GF-D8 (cell line): ENCODE measurements at places on chromosomes 6 and 20.

- peak; percentile 54 for DNase-seq
These were observed 35.4 kb upstream of the HMGN3 start for GRCh38 chr6:79269877-79270276.

DNA sequence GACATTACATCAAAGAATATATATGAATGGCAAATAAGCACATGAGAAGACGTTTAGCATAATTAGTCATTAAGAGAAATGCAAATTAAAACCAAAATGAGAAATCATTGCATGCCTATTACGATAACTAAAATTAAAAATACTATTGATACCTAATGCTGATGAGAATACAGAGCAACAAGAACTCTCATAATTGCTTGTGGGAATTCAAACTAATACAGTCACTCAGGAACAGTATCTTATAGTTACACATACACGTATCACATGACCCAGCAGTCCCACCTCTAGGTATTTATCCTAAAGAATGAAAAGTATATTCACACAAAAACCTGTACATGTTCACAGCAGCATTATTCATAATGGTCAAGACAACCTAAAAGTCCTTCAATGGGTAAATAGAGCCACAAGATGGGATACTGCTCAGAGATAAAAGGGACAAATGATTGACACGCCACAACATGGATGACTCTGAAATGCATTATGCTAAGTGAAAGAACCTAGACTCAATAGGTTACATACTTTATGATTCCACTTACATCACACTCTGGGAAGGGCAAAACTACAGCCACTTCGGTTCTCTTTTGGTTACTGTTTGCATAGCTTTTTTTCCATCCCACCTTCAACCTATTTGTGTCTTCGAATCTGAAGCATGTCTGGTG is 16.4 kb downstream of the CPXM1 start:
- DNase-seq = no peak

GRCh38 chr6:35082733-35083403 is 58.3 kb downstream of the TCP11 start:
- DNase-seq = no peak

- DNase-seq = no peak
These were observed 25.8 kb downstream of the HLA-A start for GRCh38 chr6:29968130-29968529.

- DNase-seq = no peak
These were observed 54.3 kb upstream of the CNR1 start for GRCh38 chr6:88220493-88220892.

DNA sequence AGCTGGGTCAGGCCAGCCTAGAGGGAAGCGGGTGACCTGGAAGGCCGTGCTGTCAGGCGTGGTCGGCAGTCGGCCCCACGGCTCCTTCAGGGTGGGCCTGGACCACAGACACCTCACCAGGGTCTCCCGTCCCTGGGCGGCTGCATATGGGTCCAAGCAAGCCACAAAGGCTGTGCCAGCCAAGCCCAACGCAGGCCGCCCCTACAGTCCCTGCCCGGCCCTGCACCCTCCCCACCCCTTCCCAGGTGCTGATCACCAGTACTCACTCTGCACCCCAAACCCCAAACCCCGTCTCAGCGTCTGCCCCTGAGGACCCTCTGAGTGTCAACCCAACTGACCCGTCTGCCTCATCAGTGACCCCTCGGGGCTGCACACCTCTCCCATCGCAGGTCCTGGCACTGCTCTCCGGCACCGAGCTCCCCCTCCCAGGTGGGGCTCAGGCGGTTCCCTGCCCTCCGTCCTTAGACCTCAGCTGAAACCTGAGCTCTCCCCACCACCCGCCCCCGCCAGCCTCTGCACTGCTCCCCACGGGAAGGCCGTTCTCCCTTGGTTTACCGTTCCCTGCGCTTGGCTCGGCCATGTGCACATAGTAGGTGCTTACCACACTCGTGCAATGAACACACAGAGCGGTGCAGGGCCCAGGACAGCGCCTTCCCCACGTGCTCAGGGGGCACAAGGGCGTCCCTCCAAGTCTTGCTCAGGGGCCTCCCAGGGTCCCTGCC is 1.5 kb upstream of the PPDPF start:
- DNase-seq = no peak

GRCh38 chr20:58623579-58624473 is 27.3 kb upstream of the STX16 start:
- DNase-seq = no peak

GRCh38 chr20:50993876-50994275 is 29.0 kb downstream of the KCNG1 start:
- no peak for DNase-seq

DNA sequence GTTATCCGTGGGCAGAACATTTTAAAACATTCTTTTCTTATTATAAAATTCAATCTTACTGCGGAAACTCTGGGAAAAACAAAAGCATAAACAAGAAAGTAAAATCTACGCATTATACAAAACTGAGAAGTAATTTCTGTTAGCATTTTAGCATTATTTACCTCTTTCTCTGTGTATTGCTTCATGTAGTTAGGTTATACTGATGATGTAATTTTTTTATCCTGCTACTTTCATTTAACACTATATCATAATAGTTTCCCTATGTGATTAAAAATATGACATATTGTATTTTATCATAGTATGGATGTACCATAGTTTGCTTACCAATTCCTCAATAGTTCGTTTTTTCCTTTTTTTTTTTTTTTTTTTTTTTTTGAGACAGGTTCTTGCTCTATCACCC is 4.2 kb upstream of the GCNT2 start:
- DNase-seq = no peak

- no peak for DNase-seq
These were observed 49.7 kb downstream of the PTPRA start for GRCh38 chr20:2922957-2923356.

DNA sequence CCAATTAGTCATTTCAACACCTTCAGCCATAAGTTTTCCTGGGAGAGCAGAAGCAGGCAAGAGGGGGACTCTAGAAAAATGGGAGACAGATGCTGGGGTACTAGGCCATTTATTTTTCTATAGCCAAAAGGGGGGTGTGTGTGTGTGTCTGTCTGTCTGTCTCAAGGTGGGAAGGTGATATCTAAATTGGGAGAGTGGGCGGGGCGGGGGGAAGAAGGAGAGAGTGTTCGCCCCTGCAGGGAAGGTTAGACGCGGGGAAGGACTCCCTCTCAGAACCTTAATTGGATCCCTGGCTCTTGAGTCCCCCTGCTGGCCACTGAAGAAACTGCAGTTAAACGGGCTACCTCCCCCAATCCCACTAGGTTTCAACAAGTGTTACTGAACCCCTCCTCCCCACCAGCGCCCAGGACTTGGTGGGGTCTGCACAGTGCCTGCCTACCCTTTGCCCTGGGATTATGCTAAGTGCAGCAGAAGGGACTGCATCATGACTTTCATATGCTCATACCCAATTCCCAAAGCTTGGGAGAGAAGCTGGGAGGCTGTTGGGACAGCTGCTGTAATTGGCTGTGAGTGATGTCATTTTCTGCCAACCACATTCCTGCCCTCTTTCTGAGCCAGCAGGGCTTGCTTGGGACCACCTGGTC is 45.8 kb downstream of the FOXP4 start:
- DNase-seq = no peak

- DNase-seq = no peak
These were observed 119.8 kb downstream of the COL12A1 start for GRCh38 chr6:75085931-75086635.

DNA sequence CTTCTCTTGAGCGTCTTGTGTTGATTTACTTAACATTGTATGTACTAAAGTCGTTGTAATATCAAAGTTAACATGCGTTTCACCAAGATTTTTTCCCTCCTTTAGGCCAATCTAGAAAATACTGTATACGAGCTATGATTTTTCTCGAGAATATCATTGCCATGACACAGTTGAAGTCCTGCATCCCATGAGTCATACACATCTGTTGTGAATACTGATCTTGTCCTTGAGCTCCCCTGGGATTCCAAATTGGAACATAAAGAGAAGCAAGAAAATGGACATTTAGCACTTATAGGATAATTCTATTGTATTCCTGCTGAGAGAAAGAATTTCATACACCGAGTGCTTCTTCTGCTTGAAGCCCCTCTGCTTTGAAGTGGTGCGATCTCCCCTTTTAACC is 109.6 kb downstream of the SLC35B3 start:
- no peak for DNase-seq

GRCh38 chr20:22815603-22816315 is 219.4 kb upstream of the SSTR4 start:
- no peak for DNase-seq

GRCh38 chr6:70657706-70658105 is 10.0 kb upstream of the SMAP1 start:
- no peak for DNase-seq

DNA sequence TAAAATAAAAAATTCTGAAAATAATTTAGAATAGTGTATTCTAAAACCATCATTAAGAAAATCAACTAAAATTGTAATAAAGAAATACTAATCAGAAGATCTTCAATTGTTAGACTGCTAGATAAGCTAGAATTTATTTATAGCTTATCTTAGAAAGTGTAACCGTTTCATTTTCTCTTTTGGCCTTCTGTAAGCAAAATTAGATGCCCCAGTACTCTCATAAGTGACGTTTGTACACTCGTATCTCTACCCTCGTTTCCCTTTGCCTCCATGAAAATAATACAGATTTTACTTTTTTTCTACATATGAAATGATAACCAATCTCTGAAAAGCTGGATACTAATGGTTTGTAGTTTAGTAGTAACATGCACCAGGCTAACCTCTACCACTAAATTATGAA is 19.8 kb downstream of the DSE start:
- no peak for DNase-seq

DNA sequence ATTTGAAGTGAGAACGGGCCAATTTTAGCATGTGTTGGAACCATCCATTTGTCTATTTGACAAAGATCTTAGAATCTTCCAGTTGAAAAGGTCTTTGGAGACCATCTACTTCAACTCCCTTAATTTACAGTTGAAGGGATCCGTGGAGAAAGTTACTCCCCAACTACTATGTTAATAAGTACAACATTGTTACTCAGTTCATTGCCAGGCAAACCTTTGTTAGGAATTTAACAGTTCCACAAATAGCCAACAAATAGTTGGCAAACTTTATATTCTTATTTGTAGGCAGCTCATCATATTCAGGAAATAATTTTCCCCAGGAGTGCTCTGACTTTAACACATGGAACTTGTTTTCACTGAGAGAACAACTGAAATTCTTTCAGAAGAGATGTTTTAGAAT is 81.0 kb upstream of the FLRT3 start:
- no peak for DNase-seq

GRCh38 chr20:23459461-23460150 is 6.9 kb upstream of the CST11 start:
- no peak for DNase-seq

GRCh38 chr6:6892744-6893583 is 214.8 kb upstream of the RREB1 start:
- DNase-seq = no peak

DNA sequence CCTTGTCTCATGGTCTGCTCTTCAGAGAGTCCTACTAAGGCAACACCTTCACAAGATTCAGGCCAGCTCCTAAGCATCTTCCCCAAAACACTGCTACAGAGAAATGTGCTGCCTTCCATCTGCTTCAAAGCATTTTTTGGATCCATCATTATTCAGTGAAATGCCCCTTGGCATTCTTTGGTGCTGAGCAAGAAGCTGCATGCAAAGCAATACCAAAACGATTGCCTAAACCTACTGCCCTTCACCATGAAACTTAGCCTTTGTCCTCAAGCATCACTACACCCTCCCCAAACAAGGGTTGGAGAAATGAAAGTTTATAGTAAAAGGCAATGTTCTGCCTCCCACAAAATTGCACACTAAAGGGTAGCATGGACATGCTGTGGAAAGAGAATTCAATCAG is 93.5 kb downstream of the SNAP25 start:
- DNase-seq = no peak

GRCh38 chr6:108437821-108438220 is 122.9 kb upstream of the FOXO3 start:
- DNase-seq = no peak

GRCh38 chr6:144277605-144278227 is 7.4 kb upstream of the UTRN start:
- DNase-seq = no peak

DNA sequence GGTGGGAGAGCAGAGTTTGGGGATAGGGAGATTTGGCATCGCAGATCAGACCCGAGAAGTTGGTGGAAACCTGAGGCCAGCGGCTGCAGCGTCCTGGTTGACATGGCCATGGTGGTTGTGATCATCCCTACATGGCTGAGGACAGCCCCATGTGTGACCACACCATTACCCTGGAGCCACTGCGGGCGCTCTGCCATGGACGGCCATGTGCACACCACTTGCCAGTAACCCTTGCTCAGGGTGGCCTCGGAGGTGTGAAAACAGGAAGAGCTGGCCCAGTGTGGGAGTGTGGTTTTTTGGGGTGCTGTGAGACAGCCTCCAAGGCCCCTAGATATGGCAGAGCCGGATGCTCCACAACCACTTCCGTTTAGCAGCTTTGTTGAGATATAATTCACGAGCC is 64.4 kb downstream of the TMEM242 start:
- DNase-seq = no peak

DNA sequence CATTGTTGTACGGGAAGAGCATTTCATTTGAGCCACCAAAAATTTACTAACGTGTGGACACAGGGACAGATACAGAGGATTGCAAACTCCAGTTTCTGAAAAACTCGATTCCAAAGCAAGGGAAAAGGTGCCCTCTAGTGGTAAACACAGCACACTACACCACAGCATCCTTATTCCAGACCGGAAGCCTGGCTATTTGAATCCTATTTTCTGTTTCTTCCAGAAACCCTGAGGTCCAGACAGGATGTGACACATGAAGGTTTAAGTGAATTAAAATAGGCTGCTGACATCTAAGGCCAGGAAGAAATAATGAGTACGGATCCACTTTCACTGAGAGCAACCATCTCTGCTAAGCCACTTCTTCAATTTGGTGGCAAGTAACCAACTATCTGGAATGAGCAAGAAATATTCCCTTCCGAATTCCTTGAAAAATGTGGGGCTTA is 31.8 kb upstream of the GMPR start:
- peak; percentile 24 for DNase-seq

GRCh38 chr6:20061952-20062351 is 150.3 kb downstream of the MBOAT1 start:
- no peak for DNase-seq

DNA sequence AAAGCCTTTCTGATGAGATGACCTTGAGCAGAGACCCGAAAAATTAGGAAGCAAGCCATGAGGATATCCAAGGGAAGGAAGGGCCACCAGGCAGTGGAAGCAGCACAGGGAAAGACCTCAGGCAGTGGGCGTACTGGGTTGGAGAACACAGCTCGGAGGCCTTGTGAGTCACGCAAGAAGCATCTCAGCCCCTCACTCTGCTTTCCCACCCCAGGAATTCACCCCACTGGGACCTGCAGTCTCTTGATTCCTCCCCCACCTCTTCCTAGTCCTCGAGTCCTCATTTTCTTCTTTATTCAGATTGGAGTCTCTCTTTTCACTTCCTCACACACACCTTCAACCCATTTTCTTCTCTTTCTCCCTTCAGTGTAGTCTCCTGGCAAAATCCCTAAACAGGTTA is 27.0 kb downstream of the RPRD1B start:
- DNase-seq = no peak

GRCh38 chr6:108714101-108714765 is 134.0 kb upstream of the ARMC2 start:
- peak; percentile 80 for DNase-seq

GRCh38 chr6:12586721-12587480 is 129.7 kb upstream of the PHACTR1 start:
- DNase-seq = no peak

GRCh38 chr20:6029538-6029937 is 24.3 kb downstream of the LRRN4 start:
- no peak for DNase-seq
